ENCODE measurements at places on chromosomes 16 and 17.

GRCh38 chr16:84513123-84513522 is 8.7 kb upstream of the MEAK7 start:
- no peak for DNase-seq

DNA sequence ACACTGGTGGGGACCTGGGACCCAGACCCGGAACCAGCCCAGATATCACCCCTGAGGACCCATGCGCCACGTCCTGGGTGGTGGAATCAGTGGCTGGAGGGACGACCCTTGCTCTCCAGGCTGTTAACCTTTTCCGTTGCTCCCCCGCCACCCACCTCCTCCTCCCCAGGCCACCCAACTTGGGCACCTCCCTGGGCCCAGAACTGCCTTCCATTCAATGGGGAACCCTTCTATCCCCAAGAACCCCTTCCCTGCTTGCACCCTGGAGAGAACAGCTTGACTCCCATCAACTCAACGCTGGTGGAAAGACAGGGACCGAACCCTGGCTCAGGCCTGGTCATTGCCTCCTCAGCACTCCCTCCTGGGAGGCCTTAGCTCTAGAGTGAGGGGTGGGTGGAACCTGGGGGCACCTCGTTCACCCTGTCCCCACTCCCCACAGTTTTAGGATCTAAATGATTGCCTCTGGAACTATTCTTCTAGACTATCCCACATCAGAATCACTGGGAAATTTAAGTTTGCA is 5.7 kb upstream of the IL32 start:
- no peak for DNase-seq

- DNase-seq, result peak; percentile 14
These were observed 18.8 kb downstream of the TNRC6A start for GRCh38 chr16:24748242-24748641.

DNA sequence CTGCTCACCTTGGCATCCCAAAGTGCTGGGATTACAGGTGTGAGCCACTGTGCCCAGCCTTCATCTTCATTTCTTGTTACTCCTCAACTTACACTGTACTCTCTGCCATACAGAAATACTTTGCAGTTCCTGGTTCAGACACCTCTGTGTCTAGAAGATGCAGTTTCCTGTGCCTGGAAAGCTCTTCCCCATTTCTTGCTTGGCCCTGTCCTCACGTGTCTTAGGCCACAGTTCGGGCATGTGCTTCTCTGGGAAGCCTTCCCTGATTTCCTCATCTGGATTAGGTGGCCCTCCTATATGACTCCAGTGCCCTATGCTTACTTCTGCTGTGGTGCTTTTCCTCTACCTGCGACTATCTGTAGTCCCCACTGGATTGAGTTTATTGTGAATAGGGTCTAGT is 26.5 kb upstream of the CDR2 start:
- DNase-seq, result no peak

GRCh38 chr17:34598161-34598776 is 18.9 kb downstream of the TMEM132E start:
- no peak for DNase-seq

DNA sequence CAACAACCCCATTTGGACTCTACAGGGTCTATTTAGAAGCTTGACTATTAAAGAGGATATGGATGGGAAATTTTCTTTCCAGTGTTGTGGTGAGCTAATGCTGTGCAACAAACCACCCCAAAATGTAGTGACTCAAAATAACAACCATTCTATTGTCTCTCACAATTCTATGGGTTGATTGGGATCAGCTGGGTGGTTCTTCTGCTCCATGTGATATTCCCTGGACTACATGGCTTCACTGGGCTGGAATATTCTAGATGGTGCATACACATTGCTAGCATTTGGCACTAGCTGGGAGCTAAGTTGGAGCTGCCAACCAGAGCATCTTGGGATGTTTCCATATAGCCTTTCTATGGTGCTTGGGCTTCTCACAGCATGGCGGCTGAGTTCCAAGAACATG is 30.2 kb downstream of the SLC6A2 start:
- DNase-seq, result no peak

GRCh38 chr16:55913716-55914115 is 38.5 kb upstream of the CES5A start:
- no peak for DNase-seq

DNA sequence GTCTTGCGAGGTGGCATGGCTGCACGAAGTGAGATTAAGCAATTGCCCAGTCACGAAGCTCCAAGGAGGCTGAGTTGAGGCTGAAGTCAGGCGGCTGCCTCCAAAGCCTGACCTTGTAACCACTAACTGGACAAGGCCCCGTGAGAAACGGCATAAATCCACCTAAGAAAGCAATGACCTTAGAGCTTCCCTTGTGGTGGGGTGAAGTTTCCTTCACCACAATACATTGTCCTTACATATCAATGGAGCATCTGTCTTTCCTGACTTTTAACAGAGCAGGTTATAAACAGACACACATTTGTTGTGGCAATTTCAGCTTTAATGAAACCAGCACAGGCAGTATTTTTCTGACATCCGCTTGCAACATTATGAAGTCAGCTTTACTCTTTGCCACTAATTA is 2.5 kb upstream of the MED9 start:
- DNase-seq, result no peak

GRCh38 chr17:56468840-56469239 is 124.7 kb upstream of the NOG start:
- DNase-seq, result no peak

DNA sequence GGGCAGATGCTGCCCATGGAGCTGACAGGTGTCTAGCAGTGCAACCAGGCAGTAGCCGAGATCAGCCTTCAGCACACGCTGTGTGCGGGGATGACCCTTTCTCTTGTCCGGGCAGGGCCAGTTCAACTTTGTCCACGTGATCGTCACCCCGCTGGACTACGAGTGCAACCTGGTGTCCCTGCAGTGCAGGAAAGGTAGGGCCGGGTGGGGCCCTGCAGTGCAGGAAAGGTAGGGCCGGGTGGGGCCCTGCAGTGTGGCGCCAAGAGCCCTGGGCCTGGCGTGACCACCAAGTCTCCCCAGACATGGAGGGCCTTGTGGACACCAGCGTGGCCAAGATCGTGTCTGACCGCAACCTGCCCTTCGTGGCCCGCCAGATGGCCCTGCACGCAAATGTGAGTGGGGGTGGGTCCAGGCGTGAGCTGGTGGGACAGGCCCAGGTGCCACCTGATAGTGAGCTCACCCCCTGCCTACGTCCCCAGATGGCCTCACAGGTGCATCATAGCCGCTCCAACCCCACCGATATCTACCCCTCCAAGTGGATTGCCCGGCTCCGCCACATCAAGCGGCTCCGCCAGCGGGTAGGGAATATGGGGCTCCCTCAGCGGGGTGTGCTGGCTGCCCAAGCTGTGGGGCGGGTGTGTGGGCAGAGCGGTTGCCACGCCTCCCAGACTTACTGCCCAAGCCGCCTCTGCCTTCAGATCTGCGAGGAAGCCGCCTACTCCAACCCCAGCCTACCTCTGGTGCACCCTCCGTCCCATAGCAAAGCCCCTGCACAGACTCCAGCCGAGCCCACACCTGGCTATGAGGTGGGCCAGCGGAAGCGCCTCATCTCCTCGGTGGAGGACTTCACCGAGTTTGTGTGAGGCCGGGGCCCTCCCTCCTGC is 40.2 kb downstream of the TSC2 start:
- no peak for DNase-seq

- DNase-seq, result no peak
These were observed 230.6 kb downstream of the C16orf95 start for GRCh38 chr16:87086575-87086974.

DNA sequence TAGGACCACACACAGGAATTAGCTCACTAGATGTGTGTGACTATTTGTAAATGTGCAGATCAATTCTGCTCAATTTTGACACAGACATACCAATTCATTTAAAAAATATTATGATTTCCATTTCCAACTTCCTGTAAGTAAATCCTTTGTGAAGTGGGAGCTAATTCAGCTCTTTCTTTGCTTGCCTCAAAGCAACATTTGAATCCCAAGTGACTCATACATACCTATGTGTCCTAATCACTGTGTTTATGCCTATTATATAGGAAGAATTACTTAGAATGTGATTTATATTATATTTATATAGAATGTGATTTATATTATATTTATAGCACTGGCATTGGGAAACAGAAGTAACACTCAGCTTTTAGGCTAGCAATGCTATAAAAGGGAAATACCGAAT is 195.9 kb upstream of the C17orf78 start:
- DNase-seq, result no peak

- no peak for DNase-seq
These were observed 158.2 kb upstream of the MAF start for GRCh38 chr16:79758615-79759346.

- DNase-seq, result no peak
These were observed 52.0 kb upstream of the LHX1 start for GRCh38 chr17:36885153-36885735.

- no peak for DNase-seq
These were observed 19.6 kb upstream of the MPO start for GRCh38 chr17:58300336-58300735.

GRCh38 chr17:29649359-29649758 is 26.6 kb upstream of the CORO6 start:
- DNase-seq, result no peak

GRCh38 chr17:41552455-41552854 is 19.4 kb downstream of the KRT9 start:
- no peak for DNase-seq

- no peak for DNase-seq
These were observed 18.7 kb upstream of the JPH3 start for GRCh38 chr16:87583453-87584131.

GRCh38 chr16:19215705-19216104 is 47.7 kb downstream of the SYT17 start:
- no peak for DNase-seq

GRCh38 chr16:81632392-81633146 is 146.5 kb upstream of the PLCG2 start:
- DNase-seq, result no peak

DNA sequence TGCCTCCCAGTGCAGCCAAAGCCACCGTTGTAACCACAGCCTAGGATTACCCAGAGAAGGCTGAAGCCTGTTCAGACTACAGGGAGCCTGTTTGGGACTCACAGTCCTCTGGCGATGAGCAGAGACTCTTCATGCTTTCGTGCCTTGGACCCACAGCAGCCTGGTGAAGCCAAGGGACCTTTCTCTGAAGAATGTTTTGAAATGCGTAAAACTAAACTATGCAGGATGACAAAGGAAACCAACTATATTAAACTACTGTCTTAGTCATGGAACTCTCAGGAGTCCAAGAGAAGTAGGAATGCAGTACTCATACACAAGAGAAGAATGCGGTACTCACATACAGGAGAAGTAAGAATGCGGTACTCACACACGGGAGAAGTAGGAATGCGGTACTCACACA is 20.9 kb downstream of the ABR start:
- DNase-seq, result no peak

DNA sequence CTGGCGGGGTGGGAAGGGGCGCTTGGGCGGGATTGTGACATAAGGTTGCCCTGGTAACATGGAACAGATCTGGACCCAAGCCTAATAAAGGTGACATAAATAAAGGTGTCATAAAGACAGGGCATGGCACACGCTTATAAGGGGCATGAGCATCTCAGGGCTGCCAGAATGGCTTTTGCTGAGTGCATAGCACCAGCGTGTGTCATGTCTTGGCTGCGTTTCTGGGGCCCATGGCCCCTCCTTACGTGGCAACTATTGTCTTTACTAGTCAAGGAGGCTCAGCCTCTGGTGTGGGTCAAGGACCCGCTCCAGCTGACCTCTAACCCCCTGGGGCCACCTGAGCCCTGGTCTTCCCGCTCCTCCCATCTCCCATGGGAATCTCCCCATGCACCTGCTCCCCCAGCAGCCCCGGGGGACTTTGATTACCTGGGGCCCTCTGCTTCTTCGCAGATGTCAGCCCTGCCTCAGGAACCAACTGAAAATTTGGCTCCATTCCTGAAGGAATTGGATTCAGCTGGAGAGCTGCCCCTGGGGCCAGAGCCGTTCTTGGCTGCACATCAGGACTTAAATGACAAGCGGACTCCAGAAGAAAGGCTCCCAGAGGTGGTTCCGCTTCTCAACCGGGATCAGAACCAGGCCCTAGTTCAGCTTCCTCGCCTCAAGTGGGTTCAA is 13.9 kb downstream of the LRRC37B start:
- DNase-seq, result no peak

DNA sequence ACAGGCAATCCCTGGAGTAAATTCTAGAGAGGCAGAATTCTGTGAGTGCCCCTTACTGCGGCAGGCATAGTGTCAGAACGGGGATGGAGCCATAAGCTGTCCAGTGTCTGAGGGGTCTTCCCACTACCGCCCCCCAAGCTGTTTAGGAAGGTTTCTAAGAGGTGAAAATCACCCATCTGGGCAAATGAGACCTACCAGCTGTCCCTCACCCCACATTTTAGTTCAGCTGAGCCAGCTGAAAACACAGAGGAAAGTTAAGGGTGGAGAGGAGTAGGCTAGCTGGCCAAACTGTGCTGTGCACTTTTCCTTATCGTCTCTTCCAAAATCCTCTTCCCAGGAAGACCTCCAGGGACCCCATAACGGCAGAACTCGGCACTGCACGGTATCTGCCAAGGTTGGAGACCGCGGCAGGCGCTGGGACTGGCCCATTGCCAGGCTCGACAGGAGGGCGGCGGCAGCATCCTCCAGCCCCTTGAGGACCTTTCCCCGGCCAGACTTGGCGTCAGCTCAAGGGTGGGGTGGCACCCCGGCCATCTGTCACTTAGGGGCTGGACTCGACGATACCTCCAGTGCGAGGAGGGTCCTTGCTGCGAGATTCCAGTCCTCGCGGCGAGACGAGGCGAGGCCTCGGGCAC is 955 bp downstream of the ACLY start:
- DNase-seq, result peak; percentile 46

GRCh38 chr17:47956791-47957590 is 692 bp downstream of the PRR15L start:
- peak; percentile 46 for DNase-seq

DNA sequence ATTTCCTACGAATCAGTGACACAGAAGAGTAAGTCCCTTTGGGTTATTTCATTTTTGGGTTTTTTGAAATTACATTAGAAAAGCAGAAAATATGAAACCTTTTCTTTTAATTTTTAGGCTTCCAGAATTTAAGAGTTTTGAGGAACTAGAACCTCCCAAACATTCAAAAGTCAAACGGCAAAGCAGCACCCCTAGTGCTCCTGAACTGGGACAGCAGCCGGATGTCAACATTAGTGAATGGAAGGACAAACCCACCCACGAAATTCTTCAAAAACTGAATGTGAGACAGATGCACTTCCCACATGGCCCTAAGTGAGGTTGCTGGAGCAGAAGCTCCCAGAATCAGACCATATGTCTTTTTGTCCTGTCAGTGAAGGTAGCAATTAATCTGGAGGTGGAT is 199.4 kb downstream of the PHKB start:
- DNase-seq, result no peak
